NCI-H446 (cell line): ENCODE measurements at places on chromosomes 7 and 10.

DNA sequence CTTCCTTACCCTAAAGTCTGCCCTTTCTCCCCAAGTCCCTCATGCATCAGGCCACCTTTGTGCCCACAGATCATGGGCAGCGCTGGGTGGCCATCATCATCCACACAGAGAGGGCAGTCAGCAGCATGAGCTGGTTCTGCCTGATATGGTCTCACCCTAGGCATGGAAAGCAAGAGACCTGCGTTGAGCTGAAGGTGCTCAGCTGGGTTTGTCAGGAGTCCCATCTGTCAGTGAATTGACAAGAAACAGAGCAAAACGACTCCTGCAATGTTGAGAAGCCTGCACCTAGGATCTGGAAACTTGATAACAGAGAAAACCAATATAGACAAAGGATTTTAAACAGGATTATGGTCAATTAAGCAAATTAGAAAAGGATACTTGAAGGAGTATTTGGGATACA is 242.7 kb upstream of the PRSS1 start:
- no peak for DNase-seq

GRCh38 chr10:72564596-72564995 is 61.3 kb downstream of the MICU1 start:
- DNase-seq = no peak

- no peak for DNase-seq
Measured at GRCh38 chr7:50640256-50640655, 75.1 kb upstream of the DDC start.

- no peak for DNase-seq
Measured at GRCh38 chr7:102874966-102875365, 37.8 kb upstream of the LRRC17 start.

- no peak for DNase-seq
Measured at GRCh38 chr7:40211276-40212003, 76.6 kb downstream of the SUGCT start.

DNA sequence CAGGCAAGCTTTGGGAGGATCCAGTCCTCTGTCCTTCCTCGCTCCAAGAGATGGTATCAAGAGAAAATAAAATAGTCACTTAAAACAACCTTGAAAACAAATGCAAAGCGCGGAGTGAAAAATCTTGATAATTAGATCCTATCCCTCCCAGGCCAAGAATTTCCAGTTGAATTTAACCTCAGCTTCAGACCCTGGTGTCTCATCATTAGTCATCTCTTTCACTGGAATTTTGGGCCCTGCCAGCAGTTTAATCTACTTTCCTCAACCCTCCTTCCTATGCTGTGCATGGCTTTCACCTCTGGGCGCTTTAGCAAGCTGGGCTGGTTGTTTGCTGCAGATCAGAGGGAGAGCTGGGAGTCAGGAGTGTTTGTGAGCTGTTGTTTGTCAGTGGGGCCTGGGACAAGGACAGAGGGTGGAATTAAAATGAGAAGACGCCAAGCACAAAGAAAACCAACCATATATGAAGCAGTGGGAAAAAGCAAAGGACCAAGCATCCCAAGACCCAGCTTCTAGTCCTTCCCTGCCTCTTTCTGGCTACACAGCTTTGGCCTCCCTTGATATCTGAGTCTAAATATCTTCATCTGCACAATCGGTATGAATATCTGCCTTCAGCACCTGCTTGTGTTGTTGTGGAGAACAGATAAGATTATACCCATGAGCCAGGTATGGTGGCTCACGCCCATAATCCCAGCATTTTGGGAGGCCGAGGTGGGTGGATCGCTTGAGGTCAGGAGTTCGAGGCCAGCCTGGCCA is 13.5 kb downstream of the MYOF start:
- DNase-seq = no peak

DNA sequence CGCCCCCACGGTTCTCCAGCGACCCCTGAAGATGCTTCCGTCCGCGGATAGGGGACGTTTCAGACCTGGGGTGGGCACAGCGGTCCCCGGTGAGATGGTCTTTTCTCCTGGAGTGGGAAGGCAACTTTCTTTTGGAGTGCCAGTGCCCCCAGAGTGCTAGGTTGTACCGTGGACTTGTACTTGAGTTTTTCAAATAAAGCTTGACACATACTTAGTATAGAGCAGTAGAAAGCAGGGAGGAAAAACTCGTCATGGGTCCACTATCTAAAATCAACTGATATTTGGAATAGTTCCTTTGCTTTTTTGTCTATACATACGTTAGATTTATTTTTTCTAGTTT is 28.4 kb downstream of the RBM20 start:
- DNase-seq = no peak

DNA sequence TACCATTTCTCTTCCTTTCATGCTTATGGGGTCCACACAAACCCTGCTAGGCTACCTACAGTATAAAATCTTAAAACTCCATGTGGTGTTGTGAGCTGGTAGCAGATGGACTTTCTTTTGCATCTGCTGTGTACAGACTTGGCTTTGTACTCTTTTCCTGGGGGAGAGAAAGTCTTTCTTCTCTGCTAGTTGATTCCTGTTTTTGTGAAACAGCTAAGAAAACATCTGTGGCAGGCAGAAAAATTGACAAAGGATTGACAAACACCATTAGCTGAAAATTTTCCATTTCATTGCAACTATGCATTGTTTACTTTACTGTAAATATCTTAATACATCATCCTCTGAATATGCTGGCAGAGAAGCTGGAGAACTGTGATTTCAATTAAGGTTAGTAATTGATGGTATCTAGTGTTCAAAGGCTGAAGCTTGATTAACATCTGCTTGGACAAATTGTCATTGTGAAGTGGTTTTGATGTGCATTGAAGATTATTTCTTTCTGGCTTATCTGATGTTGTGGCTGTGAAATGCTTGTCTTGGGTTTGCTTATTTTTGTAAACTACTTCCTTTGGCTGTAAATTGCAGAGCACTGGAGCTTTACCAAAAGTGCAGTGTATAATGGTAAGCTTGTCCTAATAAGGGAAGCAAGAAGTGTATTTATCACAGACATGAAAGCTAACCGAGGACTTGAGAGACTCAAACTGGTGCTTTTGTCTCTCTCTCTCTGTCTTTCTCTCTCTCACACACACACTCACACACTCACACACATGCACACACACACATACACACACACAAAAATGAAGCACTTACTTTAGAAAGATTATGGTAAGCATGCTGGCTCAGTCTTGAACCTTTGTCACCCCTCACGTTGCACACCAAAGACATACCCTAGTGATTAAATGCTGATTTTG is at the start of gene FOXP2:
Gene FOXP2, plus strand, starts transcription at position 660 of the 908 bp plus-strand sequence. CDS start 11,697 bp downstream, outside the sequence.
- DNase-seq = peak; percentile 54

DNA sequence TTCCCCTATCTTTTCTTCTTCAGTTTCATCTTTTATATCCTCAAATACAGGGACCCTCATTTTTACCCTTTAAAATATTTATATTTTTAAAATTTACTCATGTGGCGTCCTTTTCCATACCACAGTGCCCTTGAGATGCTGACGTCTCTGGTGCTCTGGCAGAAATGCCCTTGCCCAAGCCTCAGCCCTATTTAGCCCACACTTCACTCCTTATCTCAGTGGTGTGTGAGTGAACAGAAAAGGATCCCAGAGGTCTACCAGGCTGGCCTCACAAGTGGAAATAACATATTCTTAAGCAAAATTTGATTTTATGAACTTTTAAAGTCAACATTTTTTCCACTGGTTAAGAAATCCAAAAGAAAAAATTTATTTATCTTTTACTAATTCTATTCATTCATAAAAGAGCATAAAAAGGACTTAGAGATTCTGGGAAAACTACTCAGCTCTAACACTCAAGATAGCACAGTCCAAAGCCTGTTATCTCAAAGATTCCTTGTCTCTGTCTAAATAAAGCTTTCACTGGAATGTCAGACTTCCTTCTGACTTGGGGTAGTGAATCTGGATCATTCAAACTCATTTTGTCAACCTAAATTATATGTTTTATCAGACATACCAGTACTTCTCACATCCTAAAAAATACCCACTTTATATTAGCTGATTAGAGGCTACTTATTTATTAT is at the start of gene NEBL:
Gene NEBL, minus strand, starts transcription at position 166 of the 680 bp plus-strand sequence. Its CDS starts 106 bp downstream, at position 60.
- DNase-seq = no peak

GRCh38 chr10:32516567-32517495 is 70.9 kb downstream of the CCDC7 start:
- DNase-seq = no peak

DNA sequence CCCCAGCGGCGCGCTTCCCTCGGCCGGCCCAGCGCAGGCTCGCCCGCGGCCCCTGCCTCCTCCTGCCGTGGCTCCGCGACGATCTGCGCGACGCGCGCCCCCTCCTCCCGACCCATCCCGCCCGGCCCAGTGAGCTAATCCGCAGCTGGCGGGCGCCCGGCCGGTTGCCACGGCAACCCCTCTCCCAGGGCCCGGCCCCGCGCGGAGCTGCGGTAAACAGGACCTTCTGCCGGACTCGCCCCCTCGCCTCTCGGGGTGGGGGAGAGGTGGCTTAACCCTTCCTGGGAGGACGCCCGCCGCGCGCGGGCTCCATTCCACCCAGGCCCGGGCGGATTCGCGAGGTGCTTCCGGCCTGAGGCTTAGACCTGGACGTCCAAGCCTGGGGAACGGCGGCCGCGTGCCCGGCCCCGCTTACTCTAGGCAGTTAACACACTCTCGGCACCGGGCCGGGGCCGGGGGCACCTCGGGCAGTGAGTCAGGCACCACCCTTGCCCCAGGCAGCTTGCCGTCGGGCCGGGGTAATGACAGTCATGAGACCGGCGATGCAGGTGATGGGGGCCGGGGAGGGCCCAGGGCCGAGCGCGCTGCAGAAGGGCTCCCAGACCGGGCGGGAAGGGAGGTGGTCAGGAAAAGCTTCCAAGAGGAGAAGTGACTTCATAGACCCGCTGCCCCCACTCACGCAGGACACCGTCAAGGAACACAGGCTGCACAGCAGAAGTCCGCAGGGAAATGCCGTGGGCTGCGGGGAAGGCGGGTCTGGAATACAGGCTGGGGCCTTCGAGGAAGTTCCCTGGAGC is at the start of gene DENND2A:
Gene DENND2A, minus strand, starts transcription at position 87 of the 797 bp plus-strand sequence. CDS start 38,416 bp downstream, outside the sequence.
- peak; percentile 80 for DNase-seq

DNA sequence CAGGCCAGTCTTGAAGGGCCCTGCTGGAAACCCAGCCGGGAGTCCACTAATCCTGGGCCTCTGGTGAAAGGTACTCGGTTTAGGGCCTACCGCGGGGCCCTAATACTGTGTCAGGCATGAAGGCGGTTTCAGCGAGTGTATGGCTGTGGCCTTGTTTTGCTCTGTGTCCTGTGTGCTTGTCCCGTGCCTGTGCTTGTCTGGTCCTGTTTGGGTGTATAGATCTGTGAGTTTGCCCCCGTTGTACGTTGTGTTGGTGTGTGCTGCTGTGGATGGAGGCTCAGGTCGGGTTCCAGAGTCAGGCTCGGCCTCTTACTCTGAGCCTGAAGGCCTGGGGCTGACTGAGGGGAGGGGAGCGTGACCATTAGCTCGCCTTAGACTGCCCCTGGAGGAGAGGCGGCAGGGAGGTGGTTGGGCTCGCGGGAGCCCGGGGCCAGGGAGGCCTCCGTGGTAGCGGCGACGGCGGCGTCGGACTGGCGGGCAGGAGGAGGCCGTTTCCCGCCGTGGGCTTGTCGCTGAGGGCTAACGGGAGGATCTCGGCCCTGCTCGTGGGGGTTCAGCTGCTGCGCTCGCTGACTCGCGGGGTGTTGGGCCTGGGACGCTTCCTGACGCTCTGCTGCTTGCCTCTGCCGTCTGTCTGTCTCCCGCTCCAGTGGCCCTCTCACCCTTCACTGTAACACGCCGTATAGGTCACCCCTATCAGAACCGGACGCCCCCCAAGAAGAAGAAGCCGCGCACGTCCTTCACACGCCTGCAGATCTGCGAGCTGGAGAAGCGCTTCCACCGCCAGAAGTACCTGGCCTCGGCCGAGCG is 2.6 kb downstream of the TLX1 start:
- no peak for DNase-seq

DNA sequence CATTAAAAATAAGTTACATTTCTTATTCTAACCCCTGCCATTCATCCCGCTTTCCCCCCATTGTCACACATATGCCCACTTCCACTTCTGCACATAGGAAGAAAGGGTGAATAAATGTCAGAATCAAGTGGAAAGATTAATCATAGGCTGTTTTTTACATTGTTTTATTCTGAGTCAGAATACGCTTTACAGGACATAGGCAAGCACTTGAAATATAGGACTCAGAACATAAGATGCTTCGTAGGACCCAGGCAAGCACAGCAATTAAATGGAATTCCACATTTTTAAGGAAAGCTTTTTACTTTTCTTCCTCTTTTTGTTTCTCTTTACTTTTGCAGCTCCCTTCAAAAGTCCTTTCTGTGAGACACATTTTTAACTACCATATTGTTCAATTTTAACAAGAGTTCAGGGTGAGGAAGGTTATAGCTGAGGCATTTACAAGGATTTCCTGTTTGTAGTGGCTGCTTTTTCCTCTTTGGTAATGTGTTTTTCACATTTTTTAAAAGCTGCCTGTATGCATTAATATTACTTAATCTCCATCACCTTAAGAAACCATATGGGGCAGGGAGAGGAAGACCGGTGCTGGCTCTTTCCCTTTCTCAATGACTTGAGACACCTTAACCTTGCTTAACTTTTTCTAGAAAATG is 130.0 kb downstream of the TES start:
- no peak for DNase-seq

- DNase-seq = peak; percentile 10
Measured at GRCh38 chr7:145978769-145979168, 137.8 kb upstream of the CNTNAP2 start.

DNA sequence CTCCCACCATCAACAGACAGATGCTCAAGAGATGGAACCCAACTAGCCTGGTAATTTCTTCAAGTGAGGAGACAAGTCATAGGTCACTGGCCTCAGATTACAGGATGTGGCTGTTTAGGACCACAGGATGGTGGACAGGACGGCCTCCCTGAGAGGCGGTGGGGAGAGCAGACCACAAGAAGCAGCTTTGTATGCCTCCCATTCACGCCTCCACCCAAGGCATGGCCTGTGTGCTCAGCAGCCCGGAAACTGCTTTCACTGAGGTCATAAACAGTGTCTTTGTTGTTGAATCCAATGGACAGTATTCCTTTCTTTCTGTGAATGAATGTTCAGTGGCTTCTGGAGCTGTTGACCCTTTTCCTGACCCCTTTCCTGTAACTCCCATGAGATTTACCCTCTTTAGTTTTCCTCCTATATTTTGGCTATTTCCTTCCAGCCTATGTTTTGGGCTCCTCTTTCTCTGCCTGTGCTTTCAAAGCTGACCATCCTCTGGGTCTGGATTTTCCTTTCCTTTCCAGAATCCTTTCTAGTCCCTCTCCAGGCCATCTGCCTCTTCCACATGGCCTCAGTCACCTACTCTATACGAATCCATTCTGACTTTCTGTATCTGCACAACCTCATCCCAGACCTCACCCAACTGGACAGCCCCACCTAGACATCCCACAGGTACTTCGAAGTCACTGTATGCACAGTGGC is 32.4 kb upstream of the INPP5F start:
- no peak for DNase-seq
